Cardiac septum (tissue), 1 donor: ENCODE measurements at places on chromosomes 16 and 17. TPM values are rescaled to one million over a fixed set of nuclear protein-coding genes. Genes with fewer than 3 reads are reported as not detected.

NTN3 gene
- total RNA-seq = 0.30 TPM

HBA2 gene
- 487 TPM for total RNA-seq

DOK4 gene
- 11.5 TPM for total RNA-seq

RAB11FIP4 gene
- total RNA-seq = 4.9 TPM

TNFRSF13B gene
- not detected for total RNA-seq

ARHGDIG gene
- total RNA-seq = 2.8 TPM

SLC6A2 gene
- total RNA-seq = not detected

TMEM231 gene
- total RNA-seq = 8.5 TPM

KRTAP16-1 gene
- not detected for total RNA-seq

SLC38A8 gene
- total RNA-seq = not detected

FGF11 gene
- total RNA-seq = 3.9 TPM

XYLT1 gene
- 2.9 TPM for total RNA-seq

CBFA2T3 gene
- total RNA-seq = 5.9 TPM

SDR42E2 gene
- not detected for total RNA-seq

CDH1 gene
- 0.13 TPM for total RNA-seq

ADAP2 gene
- total RNA-seq = 6.8 TPM

TXNL4B gene
- total RNA-seq = 5.8 TPM

PDPR gene
- total RNA-seq = 22.5 TPM

FMNL1 gene
- total RNA-seq = 12.2 TPM

KRT12 gene
- not detected for total RNA-seq

CCDC92B gene
- total RNA-seq = 0.13 TPM

RNFT1 gene
- 12.4 TPM for total RNA-seq

DPEP3 gene
- not detected for total RNA-seq

RAB40B gene
- 31.9 TPM for total RNA-seq

APOBR gene
- 0.51 TPM for total RNA-seq

DNAI2 gene
- not detected for total RNA-seq

HSD17B2 gene
- not detected for total RNA-seq

PRSS27 gene
- total RNA-seq = 0.40 TPM

OR4D1 gene
- total RNA-seq = not detected

ZNF598 gene
- total RNA-seq = 21.9 TPM

PRR35 gene
- not detected for total RNA-seq

CHD3 gene
- 14.2 TPM for total RNA-seq

ZCCHC14 gene
- total RNA-seq = 20.5 TPM

ARL5C gene
- total RNA-seq = not detected

TEKT5 gene
- total RNA-seq = 0.22 TPM
